PC-9 (cell line): ENCODE measurements at places on chromosomes 16 and 17. TPM values are rescaled to one million over a fixed set of nuclear protein-coding genes. Genes with fewer than 3 reads are reported as not detected.
A peak's percentile ranks its signal among the peaks of the same experiment; 100 is the strongest.

MT2A gene
- 203 and 353 TPM in 2 replicates for total RNA-seq

SOST gene
- not detected in 2 replicates for total RNA-seq

IRX5 gene
- not detected in 2 replicates for total RNA-seq

HBA2 gene
- total RNA-seq: not detected in 2 replicates

NPIPA2 gene
- 2.6 and 3.0 TPM in 2 replicates for total RNA-seq

DNA sequence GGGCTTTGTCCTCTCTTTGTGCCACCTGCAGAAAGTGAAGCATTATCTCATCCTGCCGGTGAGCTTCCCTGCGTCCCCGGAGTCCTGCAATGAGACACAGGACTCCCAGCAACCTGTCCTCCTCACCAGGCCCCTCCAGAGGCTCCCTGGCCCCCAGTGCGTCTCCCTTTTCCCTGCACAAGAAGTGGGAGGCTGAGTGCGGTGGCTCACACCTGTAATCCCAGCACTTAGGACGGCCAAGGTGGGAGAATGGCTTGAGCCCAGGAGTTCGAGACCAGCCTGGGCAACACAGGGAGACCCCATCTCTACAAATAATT lies 8.4 kb downstream of the GRB7 start:
- peaks cover 25% of the 10 kb centered on the region for H3K4me1 ChIP-seq
- DNase-seq: no peak
- no peaks in the 10 kb centered on the region for H3K27me3 ChIP-seq

- H3K4me1 ChIP-seq: no peaks in the 10 kb centered on the region
- no peaks in the 10 kb centered on the region for H3K36me3 ChIP-seq
- no peak for DNase-seq
- no peaks in the 10 kb centered on the region for H3K27me3 ChIP-seq
- no peak overlapping the region; the same call in 1 of the 2 replicates for H3K27ac ChIP-seq
These were observed 37.0 kb downstream of the FBXL20 start for GRCh38 chr17:39364236-39365025.

DNA sequence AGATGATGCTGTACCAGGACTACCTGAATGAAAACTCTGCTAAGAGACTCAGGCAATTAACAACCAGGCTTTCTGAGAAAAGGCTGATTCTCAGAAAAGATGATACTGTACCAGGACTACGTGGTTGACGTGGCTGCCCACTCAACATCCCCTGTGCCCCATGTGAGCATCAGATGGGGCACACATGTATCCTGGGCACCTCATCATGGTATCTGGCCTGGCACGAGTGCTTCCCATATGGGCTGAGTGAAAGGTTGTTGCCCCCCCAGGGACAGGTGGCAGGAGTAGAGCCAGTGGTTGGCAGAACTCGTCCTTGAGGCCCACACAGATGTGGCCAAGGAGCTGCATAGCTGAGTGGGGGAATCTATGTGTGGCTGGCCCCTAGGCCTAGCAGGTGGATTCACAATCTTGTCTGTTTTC lies 3.5 kb upstream of the CES4A start:
- H3K27me3 ChIP-seq: no peaks in the 10 kb centered on the region
- no peak overlapping the region for H3K27ac ChIP-seq
- no peak overlapping the region for H3K4me3 ChIP-seq
- no peaks in the 10 kb centered on the region for H3K36me3 ChIP-seq
- no peaks in the 10 kb centered on the region for H3K4me1 ChIP-seq
- DNase-seq: no peak

DNA sequence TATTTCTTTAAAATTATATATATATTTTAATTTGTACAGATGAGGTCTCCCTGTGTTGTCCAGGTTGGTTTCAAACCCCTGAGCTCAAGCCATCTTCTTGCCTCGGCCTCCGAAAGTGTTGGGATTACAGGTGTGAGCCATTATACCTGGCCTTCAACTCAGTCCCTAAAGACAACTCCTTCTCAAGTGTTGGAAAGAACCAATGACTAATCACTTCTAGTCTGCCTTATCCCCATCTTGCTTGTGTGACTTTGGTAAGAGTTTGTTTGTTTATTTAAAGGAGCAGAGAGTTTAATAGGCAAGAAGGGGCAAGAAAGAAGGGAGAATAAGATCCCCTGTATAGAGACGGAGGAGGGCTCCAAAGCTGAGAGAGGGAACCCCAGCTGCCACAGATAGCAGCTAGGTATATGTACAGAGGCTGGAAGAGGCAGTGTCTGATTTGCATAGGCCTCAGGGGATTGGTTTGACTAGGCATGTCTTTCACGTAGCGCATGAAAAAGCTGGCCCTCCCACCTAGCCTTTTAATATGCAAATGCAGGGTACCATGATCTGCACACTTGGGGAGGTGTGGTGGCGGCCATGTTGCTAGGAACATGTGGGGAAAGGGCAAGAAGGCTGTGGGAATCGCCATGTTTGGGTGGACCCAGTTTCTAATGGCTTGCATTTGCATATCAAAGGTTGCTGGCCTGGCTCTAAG lies 21.5 kb downstream of the ABCC1 start:
- no peak overlapping the region for H3K4me3 ChIP-seq
- peaks cover 50% of the 10 kb centered on the region for H3K36me3 ChIP-seq
- H3K27me3 ChIP-seq: no peaks in the 10 kb centered on the region
- no peak for DNase-seq
- H3K27ac ChIP-seq: no peak overlapping the region
- H3K4me1 ChIP-seq: peaks cover 33% of the 10 kb centered on the region

- H3K27me3 ChIP-seq: no peaks in the 10 kb centered on the region
- peaks cover 23% of the 10 kb centered on the region for H3K4me1 ChIP-seq
- H3K36me3 ChIP-seq: no peaks in the 10 kb centered on the region
These were observed 1.1 kb downstream of the EPOP start for GRCh38 chr17:38673707-38674013.

DNA sequence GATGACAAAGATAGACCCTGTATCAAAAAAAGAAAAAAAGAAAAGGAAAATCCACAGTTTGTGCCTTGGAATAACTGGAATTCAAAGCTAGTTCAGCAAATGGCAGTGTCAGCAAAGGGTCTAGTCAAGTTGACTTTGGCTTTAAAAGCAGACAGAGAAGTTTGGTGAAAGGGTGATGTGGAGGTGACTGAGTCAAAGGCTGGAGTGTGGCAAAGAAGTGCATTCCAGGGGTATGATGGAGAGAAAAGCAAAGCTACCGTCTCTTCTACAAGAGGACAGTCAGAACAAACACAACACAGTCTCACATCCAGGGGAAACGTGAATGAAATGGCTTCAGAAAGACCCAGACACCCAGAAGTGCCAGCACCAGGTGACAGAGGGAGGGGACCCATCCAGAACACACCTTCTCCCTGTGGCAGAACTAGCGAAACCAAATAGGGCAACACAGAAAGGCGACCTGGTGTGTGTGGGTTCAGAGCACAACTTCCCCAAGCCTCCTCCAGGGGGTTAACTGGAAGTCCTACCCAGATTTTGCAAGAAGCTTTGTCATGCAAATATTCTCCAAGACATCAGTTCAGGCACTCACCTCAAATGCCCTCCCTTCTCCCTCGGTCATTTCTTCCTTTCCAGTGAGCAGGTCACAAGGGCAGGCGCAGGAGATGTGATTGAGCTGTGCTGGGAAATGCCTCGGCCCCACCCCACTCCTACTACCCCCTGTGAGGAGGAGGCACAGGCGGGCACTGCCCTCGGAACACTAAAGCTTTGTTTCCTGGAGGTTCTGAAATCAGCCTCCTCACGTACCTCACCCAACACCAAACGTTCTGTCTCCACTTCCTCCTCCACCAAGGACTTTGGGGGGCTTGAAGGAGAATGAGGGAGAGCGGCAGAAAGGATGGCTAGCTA lies 481.9 kb downstream of the SOX9 start:
- H3K4me3 ChIP-seq: peak overlapping the region; percentile 40
- peak; percentile 81 for DNase-seq
- peak overlapping the region; percentile 87 for H3K27ac ChIP-seq
- H3K36me3 ChIP-seq: no peaks in the 10 kb centered on the region
- no peaks in the 10 kb centered on the region for H3K27me3 ChIP-seq
- peaks cover 53% of the 10 kb centered on the region for H3K4me1 ChIP-seq

GRCh38 chr16:28217326-28217725 lies 5.6 kb upstream of the XPO6 start:
- no peak overlapping the region for H3K4me3 ChIP-seq
- no peak for DNase-seq
- peaks cover 5% of the 10 kb centered on the region for H3K4me1 ChIP-seq
- H3K27ac ChIP-seq: no peak overlapping the region
- no peaks in the 10 kb centered on the region for H3K36me3 ChIP-seq

GRCh38 chr17:61927208-61928100 lies at the start of gene INTS2:
INTS2 (minus strand) TSS chr17:61927982; CDS start chr17:61926644, 1,338 bp downstream.
- DNase-seq: peak; percentile 91
- no peaks in the 10 kb centered on the region for H3K36me3 ChIP-seq
- H3K4me1 ChIP-seq: peaks cover 11% of the 10 kb centered on the region; the same call in 1 of the 2 replicates
- H3K27me3 ChIP-seq: no peaks in the 10 kb centered on the region
- H3K4me3 ChIP-seq: peak within 1 kb of the TSS; percentile 94

- H3K4me3 ChIP-seq: no peak overlapping the region
- 0 out of 2 replicates have a peak, but pooled peaks cover 3% of the 10 kb centered on the region for H3K4me1 ChIP-seq
- no peaks in the 10 kb centered on the region for H3K27me3 ChIP-seq
- H3K27ac ChIP-seq: no peak overlapping the region
- DNase-seq: no peak
These were observed 18.9 kb upstream of the HERPUD1 start for GRCh38 chr16:56912746-56913708.

- no peak overlapping the region; the same call in 1 of the 2 replicates for H3K4me3 ChIP-seq
- H3K36me3 ChIP-seq: no peaks in the 10 kb centered on the region
- H3K4me1 ChIP-seq: no peaks in the 10 kb centered on the region; the same call in 1 of the 2 replicates
- peaks cover 40% of the 10 kb centered on the region for H3K27me3 ChIP-seq
- no peak for DNase-seq
- H3K27ac ChIP-seq: no peak overlapping the region
These were observed 510.2 kb downstream of the CDH13 start for GRCh38 chr16:83136924-83137323.

DNA sequence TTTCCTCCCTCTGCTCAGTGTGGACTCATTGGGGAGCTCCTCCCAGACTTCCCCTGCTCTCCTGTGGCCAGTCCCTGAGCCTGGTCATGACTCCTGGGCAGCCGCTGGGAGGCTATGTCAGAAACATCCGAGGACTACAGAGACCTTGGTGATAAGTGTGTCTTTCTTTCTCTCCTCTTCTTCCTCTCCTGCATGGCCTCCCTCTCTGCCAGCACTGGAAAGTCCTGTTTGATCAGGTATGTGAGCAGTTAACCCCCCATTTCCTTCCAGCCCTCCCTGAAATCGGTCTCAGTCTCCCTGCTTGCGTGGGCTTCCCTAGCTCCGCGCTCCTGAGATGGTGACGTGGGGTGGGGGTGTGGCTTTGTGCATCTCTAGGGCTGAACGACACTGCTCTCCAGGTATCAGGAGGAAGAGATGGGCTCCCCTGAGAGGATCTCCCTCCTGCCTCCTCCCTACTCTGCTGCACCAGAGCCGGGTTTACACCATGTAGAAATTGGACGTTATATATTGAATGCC lies 2.1 kb downstream of the RHBDL3 start:
- H3K4me1 ChIP-seq: no peaks in the 10 kb centered on the region
- no peak overlapping the region for H3K27ac ChIP-seq
- H3K4me3 ChIP-seq: no peak overlapping the region
- peaks cover 72% of the 10 kb centered on the region for H3K27me3 ChIP-seq
- no peak for DNase-seq
- no peaks in the 10 kb centered on the region for H3K36me3 ChIP-seq

GRCh38 chr16:82183004-82183397 lies 13.0 kb upstream of the MPHOSPH6 start:
- H3K27ac ChIP-seq: no peak overlapping the region
- no peaks in the 10 kb centered on the region for H3K36me3 ChIP-seq
- H3K4me3 ChIP-seq: no peak overlapping the region
- H3K27me3 ChIP-seq: peaks cover 24% of the 10 kb centered on the region; the same call in 1 of the 2 replicates
- no peaks in the 10 kb centered on the region for H3K4me1 ChIP-seq
- no peak for DNase-seq

DNA sequence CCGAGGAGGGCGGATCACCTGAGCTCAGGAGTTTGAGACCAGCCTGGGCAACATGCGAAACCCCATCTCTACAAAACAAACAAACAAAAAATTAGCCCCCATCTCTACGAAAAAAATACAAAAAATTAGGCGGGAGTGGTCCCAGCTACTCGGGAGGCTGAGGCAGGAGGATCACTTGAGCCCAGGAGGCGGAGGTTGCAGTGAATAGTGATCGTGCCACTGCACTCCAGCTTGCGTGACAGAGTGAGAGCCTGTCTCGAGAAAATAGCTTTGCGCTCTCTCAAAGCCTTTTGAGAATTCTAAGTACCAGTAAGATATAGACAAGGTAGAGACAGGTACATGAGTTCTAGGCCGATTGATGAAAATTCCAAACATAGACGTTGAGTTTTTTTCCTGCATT lies 2.0 kb downstream of the SOCS7 start:
- DNase-seq: no peak
- H3K27ac ChIP-seq: no peak overlapping the region
- H3K36me3 ChIP-seq: no peaks in the 10 kb centered on the region
- H3K4me1 ChIP-seq: peaks cover 29% of the 10 kb centered on the region
- H3K4me3 ChIP-seq: peak overlapping the region; percentile 84; the same call in 1 of the 2 replicates

GRCh38 chr17:63701868-63702720 lies 2.2 kb upstream of the LIMD2 start:
- no peaks in the 10 kb centered on the region for H3K27me3 ChIP-seq
- no peaks in the 10 kb centered on the region for H3K36me3 ChIP-seq
- H3K27ac ChIP-seq: no peak overlapping the region
- no peak overlapping the region; the same call in 1 of the 2 replicates for H3K4me3 ChIP-seq
- H3K4me1 ChIP-seq: no peaks in the 10 kb centered on the region

- no peak overlapping the region for H3K4me3 ChIP-seq
- no peak overlapping the region for H3K27ac ChIP-seq
- H3K4me1 ChIP-seq: no peaks in the 10 kb centered on the region
- no peak for DNase-seq
- no peaks in the 10 kb centered on the region for H3K27me3 ChIP-seq
These were observed 225.7 kb downstream of the CEP112 start for GRCh38 chr17:65966072-65966695.

GRCh38 chr16:21116148-21116693 lies 34.4 kb downstream of the DNAH3 start:
- no peak overlapping the region for H3K27ac ChIP-seq
- H3K4me1 ChIP-seq: no peaks in the 10 kb centered on the region
- DNase-seq: no peak

DNA sequence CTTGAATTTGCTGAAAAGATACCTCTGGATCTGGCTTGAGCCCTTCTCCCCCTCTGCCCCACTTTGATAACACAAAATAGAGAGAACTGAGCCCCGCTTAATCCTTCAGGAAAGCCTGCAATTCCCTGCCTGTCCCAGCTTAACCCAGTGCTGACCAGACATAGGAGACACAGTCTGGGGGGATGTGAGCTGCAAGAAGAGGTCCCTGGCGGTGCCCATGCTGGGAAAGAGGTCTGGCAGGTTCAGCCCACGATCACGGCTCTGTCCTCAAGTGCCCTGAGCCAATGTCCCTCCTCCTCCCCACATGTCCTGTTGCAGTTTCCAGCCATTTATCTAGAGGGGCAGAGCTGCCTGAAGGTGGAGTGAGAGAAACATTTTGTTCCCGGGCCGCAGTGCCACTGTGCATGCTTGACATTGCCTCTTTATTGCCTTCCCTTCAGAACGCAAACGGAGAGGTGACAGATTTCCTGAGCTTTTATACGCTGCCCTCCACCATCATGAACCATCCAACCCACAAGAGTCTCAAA lies 29.0 kb downstream of the PLCD3 start:
- DNase-seq: no peak
- H3K4me1 ChIP-seq: no peaks in the 10 kb centered on the region
